CD4-positive, alpha-beta T cell (primary cell): ENCODE measurements at places on chromosomes 1 and 21. TPM values are rescaled to one million over a fixed set of nuclear protein-coding genes. Genes with fewer than 3 reads are reported as not detected.

- DNase-seq = peak; percentile 19
Measured at GRCh38 chr1:1348420-1349255, 580 bp downstream of the DVL1 start.

AMPD1 gene
- not detected for total RNA-seq

DNA sequence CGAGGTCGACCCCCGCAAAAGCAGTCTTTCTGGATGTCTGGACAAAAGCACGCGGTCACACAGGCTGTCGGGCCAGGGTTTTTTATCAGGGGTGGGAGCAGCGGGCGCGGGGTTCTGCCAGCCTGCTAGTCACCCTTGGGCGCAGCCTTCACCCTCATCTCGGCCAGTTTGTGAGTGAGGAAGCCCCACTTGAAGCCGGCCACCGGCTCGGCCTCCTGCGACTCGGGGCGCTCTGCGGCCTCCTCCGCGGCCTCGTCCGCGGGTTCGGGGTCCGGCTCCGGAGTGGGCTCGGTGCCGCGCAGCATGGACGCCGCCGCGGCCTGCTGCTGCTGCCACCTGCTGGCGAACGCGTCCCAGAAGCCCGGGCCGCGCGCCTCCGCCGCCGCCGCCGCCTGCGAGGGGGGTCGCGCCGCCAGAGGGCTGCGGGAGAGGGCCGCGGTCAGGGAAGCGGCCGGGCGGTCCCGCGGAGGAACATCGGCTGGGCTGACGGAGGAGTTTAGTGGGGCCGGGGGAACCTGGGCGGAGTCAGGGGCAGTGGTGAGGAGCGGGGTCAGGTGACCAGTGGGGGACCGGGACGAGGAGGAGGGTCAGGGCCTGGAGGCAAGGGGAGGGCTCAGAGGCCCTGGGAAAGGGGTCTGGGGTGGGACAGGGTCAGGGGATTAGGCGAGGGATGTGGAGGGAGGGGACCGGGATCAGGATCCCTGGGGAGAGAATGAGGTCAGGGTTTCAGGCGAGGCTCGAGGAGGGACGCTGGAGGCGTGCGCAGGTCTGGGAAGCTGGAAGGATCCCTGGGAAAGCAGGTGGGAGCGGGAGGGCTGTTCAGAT lies 4.5 kb downstream of the C1orf232 start:
- DNase-seq = peak; percentile 66

DNA sequence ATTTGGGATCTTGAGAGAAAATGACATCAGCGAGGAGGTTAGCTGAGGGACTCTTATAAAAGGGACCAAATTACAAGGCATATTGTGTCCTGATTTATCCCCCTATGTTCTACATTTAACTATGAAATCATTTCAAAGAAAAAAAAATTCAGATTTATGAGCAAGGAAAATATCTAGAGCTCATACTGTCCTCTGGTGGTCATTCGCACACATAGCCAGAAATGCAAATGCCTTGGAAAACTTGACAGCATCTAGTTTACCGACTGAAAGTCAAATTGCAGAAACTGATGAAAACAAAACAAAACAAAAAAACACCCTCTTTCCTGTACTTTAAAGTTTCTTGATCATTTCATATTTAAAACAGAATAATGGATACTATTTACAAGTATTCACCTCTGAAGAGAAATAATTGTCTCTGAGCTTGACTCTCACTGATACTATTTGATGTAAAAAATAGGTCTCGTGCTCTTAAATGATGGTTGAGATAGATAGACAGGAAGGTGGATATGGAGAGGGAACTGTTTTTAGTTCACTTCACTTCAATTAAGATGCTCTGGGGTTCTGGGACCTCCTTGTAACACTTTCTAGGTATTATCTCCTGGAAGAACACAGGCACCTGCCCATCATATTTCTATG lies 253.8 kb downstream of the PCP4 start:
- DNase-seq = no peak

GRCh38 chr1:60277269-60277668 lies 203.7 kb upstream of the C1orf87 start:
- no peak for DNase-seq

GRCh38 chr21:14554948-14555347 lies 8.8 kb upstream of the SAMSN1 start:
- no peak for DNase-seq

GRCh38 chr1:214010197-214010573 lies 22.4 kb downstream of the PROX1 start:
- no peak for DNase-seq

DNA sequence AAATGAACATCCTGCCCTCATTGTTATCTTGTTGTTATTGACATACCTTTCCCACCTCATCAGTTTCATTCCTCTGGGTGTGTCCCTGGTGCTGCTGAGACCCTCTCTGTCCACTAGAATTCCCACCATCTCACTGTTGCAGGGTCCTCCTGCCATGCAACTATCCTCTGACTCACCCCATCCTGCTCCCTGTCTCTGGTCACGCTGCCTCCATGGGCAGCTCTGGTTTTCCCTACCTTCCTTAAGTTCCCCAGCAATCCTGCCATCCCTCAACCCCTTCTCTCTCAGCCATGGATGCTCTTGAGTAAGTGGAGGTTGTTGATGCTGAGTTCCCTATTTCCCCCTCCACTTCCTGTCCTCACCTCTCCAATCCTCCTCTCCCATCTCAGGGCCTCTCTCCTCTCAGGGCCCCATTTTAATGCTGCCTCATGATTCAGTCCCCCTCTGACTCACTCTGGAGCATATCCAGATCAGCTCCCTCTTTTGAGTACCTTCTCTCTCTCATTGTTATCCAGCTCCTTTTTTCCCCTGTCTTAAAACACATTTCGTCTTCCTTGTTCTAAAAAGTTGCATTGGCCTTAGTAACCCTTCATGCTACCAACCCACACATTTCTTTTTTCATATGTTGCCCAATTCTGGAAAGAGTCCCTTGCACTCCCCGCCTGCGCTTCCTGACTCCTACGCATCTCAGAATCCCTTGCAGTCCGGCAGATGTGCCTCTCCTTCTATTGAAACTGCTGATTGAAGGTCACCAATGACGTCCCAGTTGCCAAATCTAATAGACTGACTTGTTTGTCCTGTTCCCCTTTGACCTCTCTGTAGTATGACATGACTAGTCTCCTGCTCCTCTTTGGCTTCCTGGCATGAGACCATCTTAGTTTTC lies 92.0 kb downstream of the CNIH3 start:
- no peak for DNase-seq

FCGR1A gene
- 0.17 TPM for total RNA-seq

GRCh38 chr1:157119008-157119407 lies 19.2 kb downstream of the ETV3 start:
- DNase-seq = no peak
